Activated naive CD8-positive, alpha-beta T cell treated with anti-CD3 and anti-CD28 coated beads, Interleukin-2, amount 10 ng/mL, durations not matched to agents 7 days and 5 days (primary cell): ENCODE measurements at places on chromosomes 5 and 9.

- no peaks in the 10 kb centered on the region for H3K27me3 ChIP-seq
- H3K36me3 ChIP-seq = no peaks in the 10 kb centered on the region
These were observed 69.1 kb downstream of the OTULIN start for GRCh38 chr5:14733661-14734060.

GRCh38 chr5:131302506-131302905 lies 38.7 kb downstream of the CDC42SE2 start:
- H3K27ac ChIP-seq = no peak overlapping the region
- no peaks in the 10 kb centered on the region for H3K27me3 ChIP-seq
- H3K4me1 ChIP-seq = peaks cover 54% of the 10 kb centered on the region
- peaks cover 53% of the 10 kb centered on the region for H3K36me3 ChIP-seq
- H3K4me3 ChIP-seq = no peak overlapping the region

- H3K4me3 ChIP-seq = no peak overlapping the region
- H3K4me1 ChIP-seq = no peaks in the 10 kb centered on the region
- H3K27me3 ChIP-seq = no peaks in the 10 kb centered on the region
- no peaks in the 10 kb centered on the region for H3K36me3 ChIP-seq
These were observed 679.8 kb downstream of the CETN3 start for GRCh38 chr5:89729623-89730301.

GRCh38 chr5:15936505-15937245 lies 242.9 kb downstream of the MARCHF11 start:
- H3K27ac ChIP-seq = no peak overlapping the region
- H3K4me3 ChIP-seq = no peak overlapping the region
- no peak for DNase-seq
- no peaks in the 10 kb centered on the region for H3K27me3 ChIP-seq

DNA sequence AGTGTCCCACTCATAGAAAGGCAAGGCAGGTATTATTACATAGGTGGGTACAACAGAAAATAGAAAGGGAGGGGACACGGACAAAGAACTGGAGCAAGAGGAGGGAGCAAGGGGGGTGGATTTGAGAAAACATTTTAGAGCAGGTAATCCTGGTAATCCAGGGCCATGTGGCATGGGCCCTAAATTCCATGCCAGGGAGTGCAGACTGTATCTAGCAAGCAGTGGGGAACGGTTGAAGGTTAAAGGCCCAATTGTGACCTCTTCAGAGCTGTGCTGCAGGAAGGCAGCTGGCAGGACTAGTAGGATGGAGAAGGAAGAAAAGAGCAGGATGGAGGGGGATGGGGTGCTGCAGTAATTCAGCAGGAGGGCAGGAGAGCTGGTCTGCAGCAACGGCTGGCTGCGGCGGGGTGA lies 75.2 kb downstream of the PDE6A start:
- H3K4me1 ChIP-seq = no peaks in the 10 kb centered on the region
- DNase-seq = no peak
- H3K36me3 ChIP-seq = no peaks in the 10 kb centered on the region
- no peak overlapping the region for H3K27ac ChIP-seq
- H3K27me3 ChIP-seq = peaks cover 7% of the 10 kb centered on the region
